ENCODE measurements at places on chromosomes 1 and 21.

GRCh38 chr1:78427506-78427905, 63.3 kb upstream of the PTGFR start:
- no peak for DNase-seq

GRCh38 chr1:10799726-10800125, 3.3 kb upstream of the CASZ1 start:
- DNase-seq = no peak

DNA sequence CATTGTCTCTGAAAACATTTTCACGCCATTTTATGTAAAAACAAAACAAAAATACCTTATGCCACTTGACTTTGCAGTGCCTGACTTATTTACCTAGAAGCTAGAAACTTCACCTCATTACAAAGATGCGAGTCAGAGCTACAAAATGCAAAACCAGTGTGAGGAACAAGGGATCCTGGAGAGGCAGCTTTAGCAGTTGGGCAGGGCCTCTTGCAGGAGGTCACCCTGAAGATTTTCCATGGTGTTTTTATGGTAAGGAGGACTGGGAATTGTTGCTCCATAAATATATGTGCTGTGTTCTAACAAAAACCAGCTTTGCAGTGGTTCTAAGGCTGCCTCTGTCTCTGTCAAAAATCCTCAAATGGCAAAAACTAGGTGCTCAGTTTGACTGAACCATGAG, 36.4 kb upstream of the TARBP1 start:
- DNase-seq = no peak

DNA sequence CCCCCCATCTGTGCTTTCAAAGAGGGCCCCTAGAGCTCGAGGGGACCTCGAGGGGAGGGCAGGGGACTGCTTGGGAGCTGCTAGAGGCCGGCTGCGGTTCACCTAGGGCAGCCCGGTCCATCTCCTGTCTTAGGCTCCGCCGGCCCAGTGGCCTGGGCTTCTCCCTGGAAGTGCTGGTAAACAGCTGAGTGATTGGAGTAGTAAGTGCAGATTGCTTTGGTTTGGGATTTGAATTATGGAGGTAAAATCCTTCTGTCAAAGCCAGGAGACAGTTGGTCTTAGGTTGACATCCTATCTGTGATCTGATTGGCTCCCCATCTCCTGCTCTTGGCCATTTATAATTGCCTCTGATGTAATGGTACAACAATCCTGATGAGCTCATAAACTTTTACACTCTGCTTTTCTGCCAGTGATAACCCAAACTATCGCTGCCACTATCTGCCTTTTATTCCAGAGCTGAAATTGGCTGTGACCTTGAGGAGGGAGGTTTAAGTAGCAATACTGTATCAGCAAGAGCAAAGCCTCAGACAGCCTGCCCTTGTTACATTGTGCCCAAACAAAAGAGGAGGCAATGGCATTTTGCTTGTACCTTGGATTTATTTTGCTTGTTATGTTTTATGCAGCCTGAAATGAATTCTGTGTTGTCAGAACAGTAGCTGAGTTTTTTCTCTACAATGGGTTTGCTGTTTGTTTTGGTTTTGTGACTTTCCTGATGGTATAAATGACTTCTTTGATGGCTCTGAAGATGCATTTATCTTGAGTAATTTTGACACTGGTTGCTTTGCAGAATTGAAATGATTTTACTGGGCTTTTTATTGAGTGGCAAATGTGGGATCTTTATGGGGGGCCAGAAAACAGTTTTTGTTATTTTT, 2.4 kb downstream of the ARID1A start:
- DNase-seq = peak; percentile 85

DNA sequence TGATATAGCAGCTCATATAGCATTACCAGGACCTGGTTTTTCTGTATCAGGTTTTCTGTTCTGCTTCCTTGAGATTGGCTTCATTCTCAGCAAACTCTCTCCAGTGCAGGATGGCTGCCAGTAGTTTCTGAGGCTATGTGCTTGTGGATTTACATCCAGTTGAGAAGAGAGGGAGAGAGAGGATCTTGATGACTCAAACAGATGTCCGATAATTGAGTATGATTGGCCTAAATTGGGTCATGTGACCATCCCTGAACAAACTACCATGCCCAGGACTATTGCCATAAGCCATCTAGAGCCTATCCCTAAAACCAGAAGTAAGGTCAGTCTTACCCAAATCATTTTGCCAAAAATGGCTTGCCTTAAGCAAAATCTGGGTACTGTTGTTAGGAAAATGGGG, 18.1 kb upstream of the PSMA5 start:
- DNase-seq = no peak

All from testis (tissue), 5 donors.